ENCODE measurements at places on chromosomes 12 and 14. TPM values are rescaled to one million over a fixed set of nuclear protein-coding genes. Genes with fewer than 3 reads are reported as not detected.

DNA sequence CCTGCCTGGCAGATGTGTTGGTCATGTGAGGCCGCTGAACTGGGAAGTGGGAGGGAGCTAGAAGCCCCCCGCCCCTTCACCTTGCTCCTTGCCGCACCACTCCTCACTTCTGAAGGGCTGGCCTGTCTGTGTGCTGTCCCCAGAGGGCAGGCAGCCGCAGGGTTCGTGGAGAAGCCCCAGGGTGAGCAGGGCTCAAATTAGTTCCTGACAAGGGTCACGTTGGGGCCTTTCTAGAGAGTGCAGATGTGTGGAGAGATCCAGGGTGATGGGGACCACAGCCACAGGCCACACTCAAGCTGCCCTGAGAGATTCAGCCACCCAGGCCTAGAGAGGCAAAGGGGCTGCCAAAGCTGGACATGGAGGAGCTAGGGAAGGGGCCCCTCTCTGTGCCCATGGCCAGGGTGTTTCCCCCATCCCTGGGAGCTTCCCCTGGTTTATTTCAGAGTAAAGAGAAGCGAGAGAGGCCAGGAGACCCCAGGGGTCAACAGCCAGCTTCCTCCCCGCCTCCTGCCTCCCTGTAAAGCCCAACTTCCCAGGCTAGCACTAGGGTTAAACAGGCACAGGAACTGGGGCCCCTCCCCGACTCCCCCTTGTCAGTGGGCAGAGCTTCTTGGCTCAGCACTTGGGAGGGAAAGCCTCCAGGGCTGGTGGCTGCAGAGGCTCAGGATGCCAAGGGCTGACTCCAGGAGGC, 16.2 kb downstream of the SLC25A29 start:
- DNase-seq, result peak; percentile 22

GRCh38 chr12:95096852-95097251, 23.4 kb upstream of the NR2C1 start:
- DNase-seq, result no peak

GRCh38 chr12:3269594-3269993, 192.4 kb downstream of the TSPAN9 start:
- no peak for DNase-seq

DNA sequence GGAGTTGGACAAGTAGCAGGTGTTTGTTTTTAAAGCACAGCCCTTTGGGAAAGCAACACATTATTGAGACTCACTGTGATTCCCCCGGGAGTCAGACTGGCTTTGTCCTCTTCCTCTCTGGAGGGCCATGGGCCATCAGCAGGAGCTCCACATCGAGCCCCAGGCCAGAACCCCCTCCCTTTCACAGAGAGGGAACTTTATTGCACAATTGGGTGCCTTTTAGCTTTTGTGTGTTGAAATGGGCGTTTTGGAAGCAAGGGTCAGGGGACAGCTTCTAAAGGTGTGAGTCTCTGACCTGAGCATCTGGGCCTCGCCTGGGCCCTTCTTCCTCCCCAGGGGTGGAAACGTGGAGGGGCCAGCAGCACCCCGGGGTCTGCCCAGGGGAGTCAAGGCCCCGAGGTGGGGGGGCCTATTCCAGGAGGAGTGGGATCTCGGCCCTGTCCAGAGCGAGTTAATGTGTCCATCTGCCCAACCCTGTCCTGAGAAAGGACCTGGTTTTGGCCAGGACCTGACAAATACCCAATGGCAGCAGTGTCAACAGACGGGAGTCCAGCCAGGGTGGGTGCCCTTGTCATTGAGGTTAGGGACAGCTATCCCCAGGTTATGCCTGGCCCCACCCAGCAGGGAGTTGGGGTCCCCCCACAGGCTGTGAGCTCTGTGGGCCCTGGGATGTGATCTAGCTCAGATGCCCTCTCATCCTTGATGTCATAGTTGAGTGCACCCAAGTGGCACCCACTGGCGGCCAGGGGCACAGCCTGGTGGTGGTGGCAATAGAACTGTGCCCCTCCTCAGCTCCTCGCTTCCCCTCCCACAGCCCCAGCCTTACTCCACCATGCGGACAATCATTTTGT, 37.1 kb downstream of the SLC8B1 start:
- DNase-seq, result no peak

DNA sequence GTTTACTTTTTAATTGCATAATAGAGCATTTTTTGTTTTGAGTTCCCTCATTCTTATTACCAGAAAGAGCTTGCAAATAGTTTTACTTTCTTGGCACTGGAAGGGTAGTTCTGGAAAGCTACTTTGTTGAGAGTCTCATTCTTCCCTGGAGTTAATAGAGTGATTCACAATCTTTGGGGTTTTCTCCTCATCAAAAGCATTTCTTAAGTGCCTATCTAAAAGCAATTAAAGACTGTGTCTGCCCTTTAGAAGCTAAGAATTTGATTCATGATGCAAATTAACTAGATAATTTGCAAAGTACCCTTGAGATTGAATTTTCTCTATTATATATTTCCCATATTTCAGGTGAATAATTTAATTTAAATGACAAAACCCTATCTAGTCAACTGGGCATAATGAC, 8.1 kb upstream of the BMAL2 start:
- no peak for DNase-seq

DNA sequence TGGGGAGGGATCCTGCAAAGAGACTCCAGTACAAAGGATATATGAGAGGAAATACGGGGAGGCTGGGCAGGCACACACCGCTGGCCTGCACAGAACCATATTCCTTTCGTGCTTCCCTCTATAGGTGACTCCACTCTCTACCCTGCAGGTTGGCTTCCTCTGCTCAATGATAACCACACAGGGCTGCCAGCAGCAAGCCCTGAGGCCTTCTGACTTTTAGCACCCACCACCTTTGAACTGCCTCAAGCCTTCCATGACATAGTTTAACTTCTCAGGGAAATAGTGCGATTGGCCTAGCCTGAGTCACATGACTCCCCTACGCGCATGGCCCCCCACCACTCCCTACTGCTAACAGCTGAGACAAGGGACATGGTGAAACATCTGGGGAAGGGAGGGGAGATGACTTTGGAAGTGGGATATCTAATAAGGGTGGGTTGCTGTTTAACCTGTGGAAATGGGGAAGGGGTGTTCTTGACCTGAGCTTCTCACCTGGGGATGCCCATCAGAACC, 3.0 kb upstream of the FOXN3 start:
- DNase-seq, result no peak

DNA sequence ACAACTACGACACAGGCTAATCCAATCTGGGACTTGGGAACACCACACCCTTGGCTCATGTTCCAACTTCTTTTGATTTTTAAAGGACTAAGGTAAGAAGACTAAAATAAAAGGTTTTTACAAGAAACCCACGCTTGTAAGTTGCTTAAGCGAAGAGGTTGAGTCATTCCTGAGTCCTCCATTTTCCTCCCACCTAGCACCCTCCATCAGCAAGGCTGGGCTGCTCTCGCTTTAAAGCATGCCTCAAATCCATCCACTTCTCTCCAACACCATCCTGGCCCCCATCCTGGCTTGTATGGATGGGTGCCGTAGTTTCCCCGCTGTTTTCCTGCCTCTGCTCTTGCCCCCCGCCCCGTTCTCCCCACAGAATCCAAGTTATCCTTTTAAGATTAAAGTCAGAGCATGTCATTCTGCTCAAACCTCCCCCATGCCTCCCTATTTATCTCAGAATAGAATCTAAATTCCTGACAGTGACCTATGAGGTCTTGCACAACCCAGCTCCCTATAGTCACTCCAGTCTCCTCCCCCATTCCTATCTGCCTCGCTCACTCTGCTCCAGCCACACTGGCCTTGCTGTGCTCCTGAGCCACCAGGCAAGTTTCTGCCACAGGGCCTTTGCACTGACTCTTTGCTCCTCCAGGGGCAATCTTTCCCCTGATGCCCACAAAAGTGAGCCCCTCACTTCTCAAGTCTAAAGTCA, 34.5 kb downstream of the SCARB1 start:
- DNase-seq, result no peak

- no peak for DNase-seq
Observed at GRCh38 chr14:93220509-93220908, 13.5 kb downstream of the UBR7 start.

DNA sequence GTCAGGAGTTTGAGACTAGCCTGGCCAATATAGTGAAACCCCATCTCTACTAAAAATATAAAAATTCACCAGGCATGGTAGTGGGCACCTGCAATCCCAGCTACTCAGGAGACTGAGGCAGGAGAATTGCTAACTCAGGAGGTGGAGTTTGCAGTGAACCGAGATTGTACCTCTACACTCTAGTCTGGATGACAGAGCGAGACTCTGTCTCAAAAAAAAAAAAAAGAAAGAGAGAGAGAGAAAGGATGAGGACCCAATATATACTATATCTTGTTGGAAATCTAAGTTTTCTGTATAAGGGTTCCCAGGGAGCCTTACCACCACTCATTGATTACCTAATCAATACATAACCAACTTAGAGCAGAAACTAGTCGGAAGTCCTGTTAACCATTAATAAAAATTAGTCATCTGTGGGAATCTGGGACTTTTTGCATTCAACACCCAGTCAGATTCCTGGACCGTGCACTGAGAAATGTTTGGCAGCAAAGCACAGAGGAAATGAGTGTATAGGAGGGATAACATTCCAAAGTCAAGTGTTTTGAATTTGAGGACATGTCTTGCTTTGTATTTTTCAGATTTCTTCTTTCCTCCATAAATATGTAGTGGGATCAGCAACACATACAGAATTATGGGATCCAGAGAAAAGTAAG, 44.8 kb upstream of the NR2C1 start:
- DNase-seq, result no peak

GRCh38 chr12:24864796-24865125, 84.1 kb downstream of the BCAT1 start:
- DNase-seq, result no peak

GRCh38 chr12:114924946-114925475, 241.0 kb upstream of the TBX3 start:
- DNase-seq, result no peak

GRCh38 chr12:63045020-63045860, 105.8 kb downstream of the AVPR1A start:
- DNase-seq, result no peak

DNA sequence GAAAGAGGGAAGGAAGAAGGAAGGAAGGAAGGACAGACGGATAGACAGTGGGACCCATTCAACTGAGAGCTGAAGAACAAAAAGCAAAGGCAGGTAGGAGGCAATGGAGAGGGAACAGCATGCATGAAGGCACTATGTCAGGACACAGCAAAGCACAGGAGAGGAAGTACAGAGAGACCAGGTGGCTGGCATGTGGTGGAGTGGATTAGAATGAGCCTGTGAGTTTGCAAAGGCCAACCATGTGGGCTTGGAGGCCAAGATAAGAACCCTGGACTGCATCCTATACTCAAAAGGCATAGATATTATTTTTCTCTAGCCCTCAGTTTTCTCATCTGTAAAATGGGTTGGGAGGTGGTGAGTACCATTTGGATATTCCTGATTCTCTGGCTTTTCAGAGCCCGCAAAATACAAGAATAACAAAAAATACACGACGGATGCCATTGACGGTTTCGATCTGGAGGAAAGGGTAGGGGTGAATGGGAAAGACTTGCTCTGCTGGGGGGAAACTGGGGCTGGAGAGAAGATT, 102.9 kb downstream of the WSCD2 start:
- DNase-seq, result no peak

DNA sequence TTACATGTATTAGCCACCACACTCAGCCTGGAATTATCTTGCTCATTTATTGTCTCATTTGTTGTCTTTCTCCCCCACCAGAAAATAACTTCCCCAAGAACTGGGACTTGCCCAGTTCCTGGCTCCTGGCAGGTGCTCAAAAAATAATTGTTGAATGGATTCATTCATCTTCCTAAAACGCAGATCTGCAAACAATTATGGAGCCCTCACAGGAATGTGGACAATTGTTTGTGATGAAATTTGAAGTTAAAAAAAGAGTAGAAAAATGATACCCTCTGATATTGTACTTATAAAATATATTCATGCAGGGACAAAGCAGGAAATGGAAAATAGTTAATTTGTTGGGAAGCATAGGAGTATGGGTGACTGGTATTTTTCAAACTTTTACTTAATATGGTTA, 60.7 kb upstream of the MAP1LC3B2 start:
- no peak for DNase-seq

DNA sequence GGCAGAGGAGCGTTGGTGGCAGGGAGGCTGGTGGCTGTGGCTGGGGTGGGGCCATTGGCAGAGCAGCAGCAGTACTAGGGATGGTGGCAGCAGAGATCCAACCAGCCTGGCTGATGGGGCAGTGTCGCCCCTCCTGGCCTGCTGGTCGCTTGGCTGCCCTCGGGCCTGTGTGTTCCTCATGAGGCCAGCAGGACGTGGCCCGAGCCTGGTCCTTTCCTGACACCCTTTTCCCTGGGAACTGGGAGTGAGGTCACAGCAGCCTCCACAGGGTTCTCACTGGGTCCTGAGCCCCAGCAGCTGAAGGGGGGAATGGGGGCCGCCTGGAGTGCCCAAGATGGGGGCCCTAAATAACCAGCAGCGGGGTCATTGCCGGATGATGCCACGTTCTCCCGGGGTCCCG, 46.1 kb downstream of the KIF26A start:
- DNase-seq, result no peak

DNA sequence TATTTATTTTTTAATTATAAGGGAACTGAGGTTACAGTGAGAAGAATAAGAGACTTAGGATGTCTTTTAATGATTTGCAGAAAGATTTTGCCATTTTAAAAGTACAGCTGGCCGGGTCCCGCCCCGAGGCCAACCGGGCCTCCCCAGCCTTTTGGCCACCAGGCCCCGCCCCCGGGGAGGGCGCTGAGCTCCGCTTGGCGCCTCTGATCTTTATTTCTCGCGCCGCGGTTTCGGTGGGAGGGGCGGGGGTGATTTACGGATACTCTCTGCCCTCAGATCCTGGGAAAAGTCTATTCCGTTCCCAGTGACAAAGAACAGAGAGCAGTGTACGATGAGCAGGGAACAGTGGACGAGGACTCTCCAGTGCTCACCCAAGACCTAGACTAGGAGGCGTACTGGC, 17.7 kb downstream of the ZFYVE26 start:
- DNase-seq, result no peak

DNA sequence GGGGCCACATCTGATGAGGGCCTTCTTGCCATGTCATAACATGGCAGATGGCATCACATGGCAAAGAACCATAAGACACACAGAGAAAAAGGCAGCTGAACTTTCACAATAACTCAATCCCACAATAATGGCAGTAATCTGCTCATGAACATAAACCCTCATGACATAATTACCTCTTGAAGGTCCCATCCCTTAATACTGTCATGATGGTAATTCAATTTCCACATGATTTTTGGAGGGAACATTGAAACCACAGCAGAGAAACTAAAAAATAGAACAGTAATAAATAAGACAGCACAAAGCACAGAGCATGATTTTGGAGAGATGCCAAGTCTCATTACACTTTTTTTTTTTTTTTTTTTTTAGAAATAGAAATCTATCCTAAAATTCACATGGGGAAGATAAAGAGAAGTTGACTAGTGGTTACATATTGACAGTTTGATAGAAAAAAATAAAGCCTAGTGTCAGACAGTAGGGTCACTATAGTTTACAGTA, 61.8 kb upstream of the ATF7IP start:
- no peak for DNase-seq

STAB2 gene
- 0.48 TPM for total RNA-seq

SLC6A15 gene
- total RNA-seq, result 27.0 TPM

RPS6KL1 gene
- 10.6 TPM for total RNA-seq

CELA1 gene
- not detected for total RNA-seq

CAPRIN2 gene
- total RNA-seq, result 55.9 TPM

CCDC197 gene
- total RNA-seq, result not detected

SIX6 gene
- total RNA-seq, result 0.07 TPM
